GM03348 (cell line): ENCODE measurements at places on chromosomes 11 and 22.

- DNase-seq = peak; percentile 1
These were observed 10.8 kb upstream of the SLC35C1 start for GRCh38 chr11:45794169-45794568.

GRCh38 chr11:10315083-10315482, 10.2 kb downstream of the ADM start:
- DNase-seq = no peak

- DNase-seq = no peak
These were observed 16.0 kb downstream of the MB start for GRCh38 chr22:35601013-35601580.

DNA sequence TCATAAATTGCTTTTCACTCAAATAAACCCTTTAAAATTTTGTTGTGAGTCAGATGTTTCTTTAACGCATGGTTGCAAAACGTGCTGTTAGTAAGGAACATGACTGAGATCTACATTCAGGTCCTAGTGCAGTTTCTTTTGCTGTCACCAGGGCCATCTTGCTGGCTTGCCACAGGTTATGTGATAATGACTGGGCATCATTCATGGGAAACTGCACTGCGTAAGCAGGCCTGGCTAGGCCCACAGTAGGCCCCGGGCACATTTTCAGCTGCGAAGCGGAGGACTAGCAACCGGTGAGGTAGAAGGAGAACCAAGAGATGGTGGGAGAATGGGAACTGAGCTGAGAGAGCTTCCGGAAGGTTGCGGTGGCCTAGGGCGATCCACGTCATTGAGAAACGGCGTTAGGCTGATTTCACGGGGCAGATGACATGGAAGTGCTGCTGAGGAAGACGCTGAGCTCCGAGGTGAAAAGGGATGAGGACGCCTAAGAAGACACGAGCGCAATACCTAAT, 3.2 kb upstream of the KLHDC7B start:
- DNase-seq = no peak

GRCh38 chr11:94018721-94019120, 2.4 kb upstream of the HEPHL1 start:
- DNase-seq = no peak

DNA sequence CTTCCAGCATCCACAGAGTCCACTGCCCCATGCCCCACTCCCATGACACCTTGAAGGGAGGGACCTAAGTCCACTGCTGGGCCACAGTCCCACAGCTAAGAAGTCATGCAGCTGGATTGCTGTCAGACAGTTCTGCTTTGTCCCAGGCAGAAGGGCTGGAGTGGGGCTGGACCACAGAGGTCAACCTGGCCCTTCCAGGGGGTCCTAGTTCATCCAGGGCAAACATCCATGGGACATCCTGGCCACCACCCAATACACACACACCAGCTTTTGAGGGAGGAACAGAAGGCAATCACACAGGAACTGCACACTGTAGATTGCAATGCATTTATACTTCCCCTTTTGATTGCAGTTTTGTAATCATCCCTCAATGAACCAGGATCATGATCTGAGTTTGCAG, 11.3 kb upstream of the APOL4 start:
- no peak for DNase-seq

GRCh38 chr11:15875943-15876342, 480.4 kb downstream of the SOX6 start:
- DNase-seq = no peak

DNA sequence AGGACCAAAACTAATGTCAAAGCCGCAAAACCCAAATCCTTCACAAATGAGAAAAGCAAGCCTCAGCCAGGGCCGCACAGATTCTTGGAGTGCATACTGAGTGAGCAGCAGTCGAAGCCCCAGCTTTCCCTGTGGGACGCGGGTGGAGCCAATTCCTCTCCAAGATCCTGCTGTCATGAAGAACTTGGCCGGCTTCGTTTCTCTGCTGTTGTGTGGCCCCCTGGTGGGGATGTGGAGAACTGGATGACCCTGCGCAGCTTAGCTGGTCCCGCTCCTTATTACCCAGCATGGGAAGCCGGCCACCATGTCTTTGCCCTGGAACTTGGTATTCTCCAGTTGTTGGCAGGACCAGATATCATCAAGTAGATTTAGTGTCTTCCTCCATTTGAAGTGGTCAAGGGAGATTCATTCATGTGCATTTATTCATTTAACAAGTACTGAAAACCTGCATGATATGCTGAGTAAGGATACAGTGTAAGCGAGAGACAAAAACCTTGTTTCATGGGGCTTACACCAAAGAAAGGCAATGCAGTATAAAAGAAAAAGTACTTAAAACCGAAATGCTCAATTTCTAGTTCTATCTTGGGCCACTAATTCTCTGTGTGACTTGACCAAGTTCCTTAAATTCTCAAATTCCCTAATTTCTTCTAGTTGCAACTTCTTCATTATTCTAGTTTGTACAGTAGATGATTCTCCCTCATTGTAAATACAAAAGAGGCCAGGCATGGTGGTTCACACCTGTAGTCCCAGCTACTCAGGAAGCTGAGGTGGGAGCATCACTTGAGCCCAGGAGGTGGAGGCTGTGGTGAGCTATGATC, 56.7 kb upstream of the CRTAM start:
- peak; percentile 94 for DNase-seq

DNA sequence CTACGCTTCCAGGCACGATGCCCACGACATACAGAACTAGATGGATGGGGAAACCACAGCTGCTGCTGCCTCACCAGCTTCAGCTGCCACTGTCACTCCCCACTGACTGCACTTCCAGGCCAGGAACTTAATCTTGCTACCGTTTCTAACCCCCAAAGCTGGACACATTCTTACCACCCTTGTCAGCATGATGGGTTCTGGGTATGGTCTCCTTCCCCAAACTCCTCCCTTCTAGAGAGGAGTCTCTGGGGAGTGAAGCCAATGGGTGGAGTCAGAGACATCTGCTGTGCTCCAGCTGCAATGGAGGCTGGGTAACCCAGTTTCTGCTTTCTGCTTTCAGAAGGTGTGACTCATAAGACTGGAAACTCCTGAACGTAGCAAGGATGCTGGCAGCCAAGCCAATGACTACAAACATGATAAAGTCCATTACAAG, 87.0 kb upstream of the THY1 start:
- peak; percentile 90 for DNase-seq

DNA sequence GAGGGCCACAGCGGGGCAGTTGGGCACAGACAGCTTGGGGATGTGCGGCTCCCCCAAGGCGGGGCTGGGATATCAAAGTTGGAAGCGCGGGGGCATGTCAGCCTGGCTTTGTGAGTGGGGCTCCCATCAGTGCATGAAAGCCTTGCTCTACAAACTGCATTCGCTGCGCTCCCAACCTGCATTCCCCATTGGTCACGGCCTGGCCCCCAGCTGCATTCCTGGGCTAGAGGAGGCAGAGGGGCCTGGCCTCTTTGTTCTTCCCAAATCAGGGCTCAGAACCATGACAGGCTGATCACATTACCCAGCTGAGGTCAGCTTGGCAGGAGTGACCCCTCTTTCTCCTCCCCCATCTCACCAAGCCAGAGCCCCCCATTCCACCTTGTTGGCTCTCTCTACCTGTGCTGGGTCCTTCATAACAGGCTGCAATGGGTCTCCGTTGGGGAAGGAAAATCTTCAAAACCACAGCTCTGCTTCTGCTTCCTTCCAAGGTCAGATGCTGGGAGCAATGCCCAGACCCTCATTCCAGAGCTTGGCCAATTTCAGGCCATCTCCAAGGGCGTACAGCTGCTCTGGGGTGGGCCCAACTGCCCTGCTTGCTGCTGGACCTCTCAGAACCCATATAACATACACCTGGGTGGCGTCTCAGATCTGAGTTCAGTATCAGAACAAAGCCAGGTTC, 38.7 kb upstream of the CDON start:
- no peak for DNase-seq

DNA sequence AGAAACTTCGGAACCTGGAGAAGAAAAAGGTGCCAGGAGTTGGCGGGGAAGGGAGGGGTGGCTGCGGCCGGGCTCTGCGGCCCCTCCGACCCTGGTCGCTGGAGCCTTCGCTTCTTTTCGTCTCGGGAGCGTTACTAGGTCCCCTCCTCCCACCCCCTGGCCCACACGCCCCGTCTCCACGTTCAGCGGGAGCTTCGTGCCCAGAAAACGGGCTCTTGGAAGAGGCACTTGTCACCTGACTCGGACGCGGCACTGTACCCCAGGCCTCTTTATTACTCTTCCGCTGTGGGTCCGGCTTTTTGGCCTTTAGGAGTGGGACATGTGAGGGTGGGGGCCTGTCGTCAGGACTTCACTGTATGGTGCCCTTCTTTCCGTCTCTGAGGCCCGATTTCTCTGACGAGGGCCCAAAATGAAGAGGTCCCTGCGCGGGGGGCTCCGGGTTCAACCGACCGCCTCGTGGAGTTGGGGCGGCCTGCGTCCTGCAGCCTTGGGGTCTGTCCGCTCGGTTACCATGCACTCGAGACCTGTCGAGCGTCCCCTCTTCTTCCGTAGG, 1.2 kb downstream of the CAPRIN1 start:
- DNase-seq = no peak

DNA sequence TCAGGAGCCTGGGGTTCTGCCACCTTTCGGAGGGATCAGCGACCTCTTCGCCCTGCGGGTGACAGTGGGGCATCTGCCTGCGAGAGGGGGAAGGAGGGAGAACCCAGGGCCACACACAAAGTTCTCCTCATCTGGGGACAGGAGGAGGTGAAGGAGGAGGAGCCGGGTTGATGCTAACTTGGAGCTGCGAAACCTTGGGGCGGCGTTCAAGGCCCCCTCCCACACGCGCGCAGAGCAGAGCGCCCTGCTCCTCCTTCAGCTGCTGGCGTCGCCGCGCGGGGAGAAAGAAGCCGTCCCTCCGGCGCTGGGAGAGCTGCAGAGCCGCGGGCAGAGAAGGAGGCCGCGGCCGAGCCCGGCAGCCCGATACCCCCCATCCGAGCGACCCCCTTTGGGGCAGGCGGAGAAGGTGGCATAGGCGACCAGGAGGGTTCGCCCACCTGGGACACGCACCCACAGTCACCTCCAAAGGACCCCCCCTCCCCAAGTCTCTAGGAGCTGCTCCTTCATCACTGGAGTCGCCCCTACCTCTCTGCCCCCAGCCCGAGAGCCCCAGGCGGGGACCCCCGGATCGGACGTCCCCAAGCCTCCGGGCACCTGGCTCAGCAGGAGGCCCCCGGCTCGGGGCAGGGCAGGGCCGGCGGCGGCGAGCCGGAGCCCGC, at the start of gene RASD2:
Gene RASD2, plus strand, starts transcription at position 237 of the 659 bp plus-strand sequence. CDS start 5,979 bp downstream, outside the sequence.
- peak; percentile 54 for DNase-seq

DNA sequence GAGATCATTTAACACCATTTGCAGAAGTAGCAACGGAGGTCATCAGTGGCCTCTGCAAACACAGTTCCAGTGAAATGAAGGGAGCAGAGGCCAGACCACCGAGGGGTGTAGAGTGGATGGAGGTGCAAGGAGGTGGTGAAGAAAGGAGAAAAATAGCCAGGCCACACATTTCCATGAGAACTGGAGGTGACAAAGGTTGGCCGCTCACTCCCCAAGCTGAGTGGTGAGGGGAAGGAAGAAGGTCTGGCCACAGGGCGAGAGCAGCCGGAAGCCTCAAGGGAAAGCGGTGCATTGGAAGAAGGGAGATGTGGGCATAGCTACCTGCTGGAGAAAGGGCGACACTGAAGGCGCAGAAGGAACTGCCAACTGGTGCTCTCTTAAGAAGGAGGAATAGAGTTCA, 20.1 kb upstream of the TMPRSS4 start:
- DNase-seq = no peak

DNA sequence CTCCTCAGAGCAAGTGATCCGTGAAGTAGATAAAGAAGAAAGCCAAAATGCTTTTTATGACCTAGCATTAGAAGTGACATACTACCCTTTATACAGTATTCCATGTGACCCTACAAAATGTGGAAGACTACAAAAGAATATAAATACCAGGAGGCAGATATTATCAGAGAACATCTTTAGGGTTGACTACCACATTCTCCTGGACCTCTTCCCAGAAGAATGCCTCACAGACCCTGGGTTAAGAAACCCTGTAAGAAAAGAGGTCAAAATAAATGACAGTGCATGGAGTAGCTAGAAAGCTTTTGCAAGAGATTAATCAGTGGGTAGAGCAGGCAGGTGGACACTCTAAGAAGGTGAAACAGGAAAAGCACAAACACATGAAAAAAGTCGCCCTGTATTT, 69.2 kb downstream of the FANCF start:
- no peak for DNase-seq

DNA sequence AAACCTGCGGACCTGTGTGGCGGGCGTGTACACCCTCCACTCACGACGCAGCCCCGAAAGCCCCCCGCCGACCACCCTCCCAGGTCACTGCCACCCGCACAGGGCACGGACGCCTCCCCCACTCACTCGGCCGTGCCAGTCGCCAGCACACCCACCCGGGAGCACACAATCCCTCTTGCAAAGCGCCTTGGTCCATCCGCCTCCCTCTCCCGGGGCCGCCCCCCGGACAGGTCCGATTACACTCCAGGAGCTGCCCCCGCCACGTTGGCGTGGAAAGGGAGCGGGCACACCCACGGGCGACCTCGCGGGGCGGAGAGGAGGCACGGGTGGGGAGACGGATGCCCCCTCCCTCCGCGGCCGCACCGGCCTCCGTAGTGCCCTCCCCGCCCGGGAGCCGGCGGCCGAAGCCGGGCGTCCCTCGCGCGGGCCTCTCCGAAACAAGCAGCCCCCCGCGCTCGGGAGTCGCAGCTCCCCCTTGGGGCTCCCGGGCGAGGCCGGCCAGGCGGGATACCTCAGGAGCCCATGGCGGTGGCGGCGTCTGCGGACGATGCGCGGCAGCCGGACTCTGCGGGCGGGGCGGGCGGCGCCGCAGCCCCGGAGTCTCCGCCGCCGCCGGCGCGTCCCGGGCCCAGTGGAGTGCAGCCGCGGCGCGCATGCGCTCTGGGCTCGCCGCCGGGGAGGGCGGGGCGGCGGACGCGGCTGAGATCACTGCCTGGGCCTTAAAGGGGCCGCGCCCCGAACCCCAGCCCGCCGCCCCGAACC, at the start of gene TMEM184B:
Gene TMEM184B, minus strand, starts transcription at position 638 of the 762 bp plus-strand sequence. CDS start 25,049 bp downstream, outside the sequence.
- peak; percentile 99 for DNase-seq

GRCh38 chr11:2963761-2964160, 28.4 kb downstream of the NAP1L4 start:
- DNase-seq = no peak
